ENCODE measurements at places on chromosomes 16 and 17.

DNA sequence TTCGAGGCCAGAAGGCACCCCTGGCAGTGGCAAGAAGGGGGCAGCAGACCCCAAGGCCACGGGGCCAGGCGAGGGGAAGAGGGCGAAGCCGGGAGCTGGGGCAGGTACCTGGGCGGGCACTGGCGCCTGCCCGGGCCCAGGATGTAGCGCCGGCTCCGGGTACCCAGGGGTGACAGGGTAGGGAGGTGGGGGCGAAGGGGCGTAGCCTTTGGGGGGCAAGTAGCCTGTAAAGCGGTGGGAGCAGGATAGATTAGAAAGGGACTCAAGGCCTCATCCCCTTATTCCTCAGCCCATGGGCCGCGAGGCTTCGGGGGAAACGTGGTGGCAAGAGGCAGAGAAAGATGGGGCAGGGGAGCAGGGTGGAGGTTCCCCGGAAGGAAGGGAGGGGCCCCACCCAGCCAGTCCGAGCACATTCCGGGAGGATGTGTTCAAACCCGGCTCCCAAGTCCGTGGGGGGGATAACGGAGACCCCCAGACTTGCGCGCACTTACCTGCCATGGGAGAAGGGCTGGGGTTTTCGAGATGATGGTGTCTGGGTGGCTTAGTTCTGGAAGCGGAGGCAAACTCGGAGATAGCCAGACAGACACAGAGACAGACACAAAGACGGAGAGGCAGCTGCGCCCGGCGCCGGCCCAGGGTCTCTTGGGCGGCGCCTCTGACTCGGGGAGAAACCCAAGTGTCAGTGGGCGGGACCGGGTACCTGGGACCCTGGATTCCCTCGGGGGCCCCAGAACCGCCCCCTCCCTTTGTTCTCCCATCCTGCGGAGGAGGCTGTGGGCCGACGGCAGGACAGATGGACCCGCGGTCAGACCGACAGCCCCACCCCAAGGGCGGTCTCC lies 493 bp downstream of the PLSCR3 start:
- no peak for DNase-seq

- DNase-seq, result no peak
These were observed 1.5 kb downstream of the ZNF768 start for GRCh38 chr16:30524575-30525568.

DNA sequence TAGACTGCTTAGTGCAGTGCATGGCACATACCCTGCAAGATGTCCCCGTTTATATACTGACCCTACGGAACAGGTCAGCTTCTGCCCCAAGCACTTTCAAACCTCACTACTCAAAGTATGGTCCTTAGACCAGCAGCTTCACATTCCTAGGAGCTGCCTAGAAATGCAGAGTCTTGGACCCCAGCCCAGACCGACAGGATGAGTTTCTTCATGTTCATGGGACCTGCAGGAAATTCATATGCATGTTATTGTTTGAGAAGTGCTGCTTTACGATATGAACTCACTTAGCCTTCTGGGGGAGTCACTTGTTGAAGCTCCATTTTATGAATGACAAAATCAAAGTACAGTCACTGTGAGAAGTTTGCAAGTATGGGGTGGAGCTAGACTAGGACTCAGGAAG lies 82.6 kb downstream of the DYNLRB2 start:
- no peak for DNase-seq

GRCh38 chr17:48719642-48720265 lies 2.6 kb downstream of the PRAC1 start:
- no peak for DNase-seq

DNA sequence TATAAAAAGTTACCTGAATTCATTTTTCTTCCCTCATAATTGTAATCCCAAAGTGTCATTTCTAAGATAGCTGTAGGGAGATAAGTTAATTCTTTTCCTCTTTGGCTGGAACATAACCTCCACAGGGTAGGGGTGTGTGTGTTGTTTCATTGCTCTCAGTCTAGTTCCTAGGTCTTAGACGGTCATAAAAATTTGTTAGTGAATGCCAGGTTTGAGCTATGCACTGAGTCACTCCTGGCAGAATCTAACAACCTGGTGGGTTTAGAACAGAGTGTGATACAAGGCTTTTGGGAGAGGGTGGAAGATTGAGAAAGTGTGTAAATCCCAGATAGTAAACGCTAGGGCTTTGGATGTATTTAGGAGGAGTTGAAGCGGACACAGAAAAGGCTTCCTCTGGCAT lies 894 bp upstream of the PHKG2 start:
- no peak for DNase-seq

DNA sequence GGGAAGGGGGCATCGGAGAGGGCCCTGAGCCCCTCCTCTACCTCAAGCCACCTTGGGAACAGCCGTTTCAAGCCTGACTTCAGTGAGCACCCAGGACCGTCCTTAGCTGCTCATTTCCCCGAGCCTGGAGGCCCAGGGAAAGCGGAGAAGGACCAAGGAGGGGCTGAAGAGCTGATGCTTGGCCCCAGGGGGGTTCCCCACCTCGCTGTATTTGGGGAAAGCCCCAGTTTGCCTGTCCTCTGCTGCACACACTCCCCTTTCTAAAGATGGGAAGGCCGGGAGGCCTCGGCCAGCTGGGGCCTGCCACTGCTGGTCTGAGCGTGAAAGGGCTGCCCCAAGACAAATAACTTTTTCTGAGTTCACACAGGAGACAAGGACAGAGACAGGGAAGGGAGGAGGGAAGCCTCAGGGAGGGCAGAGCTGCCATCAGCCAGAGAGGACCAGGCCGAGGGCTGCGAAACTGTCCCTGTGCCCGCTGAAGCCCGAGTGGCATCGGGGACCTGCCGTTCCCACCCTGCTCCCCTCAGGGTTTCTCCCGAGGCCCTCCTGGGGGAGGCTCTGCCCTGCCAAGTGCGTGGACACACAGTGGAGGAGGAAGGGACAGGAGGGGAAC lies 11.6 kb downstream of the ZACN start:
- DNase-seq, result no peak

GRCh38 chr16:72992142-72992601 lies 55.8 kb downstream of the ZFHX3 start:
- DNase-seq, result peak; percentile 19

- DNase-seq, result no peak
These were observed 516.4 kb downstream of the GRIN2A start for GRCh38 chr16:9665851-9666271.

DNA sequence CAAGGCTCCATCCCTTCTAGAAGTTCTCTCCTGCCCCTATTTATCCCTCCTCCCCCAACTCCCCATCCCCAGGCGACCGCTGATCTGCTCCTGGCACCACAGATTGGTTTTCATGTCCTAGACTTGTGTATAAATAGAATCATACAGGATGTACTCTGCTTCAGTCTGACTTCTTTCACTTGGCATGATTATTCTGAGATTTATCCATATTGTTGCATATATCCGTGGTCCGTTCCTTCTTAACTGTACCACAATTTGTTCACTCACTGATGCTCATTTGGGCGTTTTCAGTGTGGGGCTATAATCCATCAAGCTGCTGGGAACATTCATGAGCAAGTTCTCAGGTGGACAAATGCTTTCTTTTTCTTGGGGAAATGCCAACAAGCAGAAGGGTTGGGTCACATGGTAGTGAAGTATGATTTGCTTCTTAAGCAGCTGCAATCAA lies 23.9 kb downstream of the PITPNM3 start:
- DNase-seq, result no peak

- no peak for DNase-seq
These were observed 182.7 kb downstream of the RPTOR start for GRCh38 chr17:80727409-80727755.

- no peak for DNase-seq
These were observed 117.3 kb downstream of the ADCY9 start for GRCh38 chr16:3998793-3999478.

- no peak for DNase-seq
These were observed 23.9 kb upstream of the CAPNS2 start for GRCh38 chr16:55542459-55543082.

DNA sequence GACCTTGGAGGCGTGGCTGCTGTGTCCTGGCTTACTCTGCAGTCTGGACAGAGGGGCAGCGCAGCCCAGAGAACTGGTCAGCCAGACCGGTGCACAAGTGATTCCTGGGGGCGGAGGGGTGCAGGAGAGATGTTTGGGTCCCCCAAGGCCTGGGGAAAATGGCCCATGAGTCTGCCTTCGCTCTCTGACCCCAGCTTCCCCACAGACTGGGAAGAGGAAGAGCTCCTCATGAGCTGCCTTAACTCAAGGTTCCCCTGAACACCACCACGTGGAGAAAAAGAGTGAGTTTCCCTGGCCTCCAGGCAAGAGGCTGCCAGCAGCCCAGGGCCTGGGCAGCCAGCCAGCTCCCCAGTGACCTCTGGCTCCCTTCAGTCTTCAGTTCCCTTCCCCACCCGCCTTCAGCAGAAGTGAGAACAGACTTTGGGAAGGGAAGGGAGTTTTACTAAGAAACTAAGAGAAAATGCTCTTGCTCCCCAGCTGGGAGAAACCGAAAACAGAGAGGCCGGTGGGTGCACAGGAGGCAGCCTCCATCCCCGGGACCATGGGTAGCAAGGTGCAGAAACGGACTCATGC lies 2.0 kb upstream of the C17orf99 start:
- no peak for DNase-seq

DNA sequence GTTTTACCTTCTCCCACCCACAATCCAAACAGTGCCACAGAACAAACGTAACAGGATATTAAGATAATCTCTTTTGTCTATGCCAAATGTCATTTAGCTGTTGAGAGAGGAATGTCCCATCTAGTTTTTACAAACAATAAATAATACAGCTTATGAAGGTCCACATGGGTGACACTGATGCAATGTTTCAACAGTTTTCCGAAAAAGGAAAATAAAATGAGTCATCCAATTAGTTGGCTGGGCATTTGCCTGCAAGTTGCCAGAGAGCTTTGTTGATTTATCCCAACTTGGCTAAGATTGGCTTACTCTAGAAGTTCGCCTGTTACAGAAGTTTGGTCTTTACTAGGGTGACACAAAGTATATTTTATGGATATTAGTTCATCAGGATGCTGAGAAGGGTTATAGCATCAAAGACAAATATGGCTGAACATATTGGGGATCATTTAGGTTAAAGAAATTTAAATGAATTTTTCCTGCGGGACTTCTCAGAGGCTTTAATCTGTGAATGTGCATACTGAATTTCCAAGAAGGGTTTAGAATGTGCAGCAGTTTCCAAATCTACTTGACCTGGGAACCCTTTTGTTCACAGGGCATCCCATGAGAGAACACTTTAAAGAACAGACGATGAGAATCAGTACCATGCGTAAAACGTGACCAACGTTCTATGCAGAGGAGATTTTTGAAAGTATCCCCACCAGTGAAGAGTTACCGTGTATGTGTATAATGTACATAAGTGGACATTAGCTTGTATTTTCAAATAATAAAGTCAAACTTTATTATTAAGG lies 73.1 kb downstream of the CDH13 start:
- peak; percentile 48 for DNase-seq

DNA sequence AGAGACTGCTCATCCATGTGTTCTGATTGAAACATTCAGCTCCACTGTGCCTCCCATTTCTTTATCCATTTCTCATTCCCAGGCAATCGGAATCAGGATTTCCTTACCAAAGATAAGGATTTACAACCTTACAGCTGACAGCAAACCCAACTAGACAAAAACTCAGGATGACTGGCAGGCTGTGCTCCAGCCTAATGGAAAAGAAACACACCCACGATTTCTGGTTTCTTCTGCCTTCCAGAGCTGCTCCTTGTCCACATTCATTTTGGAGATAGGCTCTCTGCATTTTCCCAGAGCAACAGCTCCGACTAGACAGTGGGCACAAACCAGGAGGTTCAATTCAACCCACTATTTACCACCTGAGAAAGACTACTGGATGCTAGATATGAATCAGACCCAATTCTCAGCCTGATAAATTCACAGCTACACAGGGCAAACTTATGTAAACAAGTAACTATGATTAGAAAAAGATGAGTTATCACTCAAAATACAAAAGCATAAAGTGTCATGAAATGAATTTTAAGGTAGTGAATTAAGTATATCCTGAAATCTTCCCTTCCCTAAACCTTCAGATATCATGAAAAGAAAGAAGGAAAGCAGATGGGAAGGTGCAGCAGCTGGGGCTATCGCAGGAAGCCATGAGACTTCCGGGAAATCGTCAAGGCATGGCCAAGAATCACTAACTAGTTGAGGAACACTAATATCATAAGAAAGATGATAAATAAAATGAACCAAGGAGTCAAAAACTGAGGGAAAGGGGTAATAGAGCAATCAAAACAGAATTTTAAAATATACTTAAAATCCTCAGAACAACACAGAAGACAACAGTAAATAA lies 44.8 kb upstream of the CLEC18B start:
- DNase-seq, result no peak

GRCh38 chr17:39244600-39245570 lies 19.1 kb upstream of the STAC2 start:
- DNase-seq, result peak; percentile 73

GRCh38 chr16:88074041-88074440 lies 122.8 kb downstream of the BANP start:
- no peak for DNase-seq

DNA sequence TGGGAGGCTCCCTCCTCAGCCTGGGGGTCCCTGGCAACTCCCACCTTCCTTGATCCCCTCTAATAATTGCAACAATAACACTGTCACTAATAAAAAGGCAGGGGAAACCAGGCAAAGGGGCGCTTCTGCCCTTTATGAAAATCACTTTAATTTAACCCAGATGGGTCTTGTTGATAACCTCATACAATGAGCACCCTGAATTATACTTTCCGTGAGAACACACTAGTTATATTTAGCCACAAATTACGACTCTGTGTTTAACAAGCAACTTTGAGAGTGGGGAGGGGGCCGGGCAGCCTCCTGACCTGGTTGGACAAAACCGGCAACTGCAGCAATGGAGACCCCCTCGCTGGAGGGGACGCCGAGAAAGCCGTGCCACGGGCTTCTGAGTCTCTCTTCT lies 5.7 kb upstream of the BAHCC1 start:
- DNase-seq, result no peak

- no peak for DNase-seq
These were observed 365.6 kb downstream of the SLC39A11 start for GRCh38 chr17:72726936-72727335.

DNA sequence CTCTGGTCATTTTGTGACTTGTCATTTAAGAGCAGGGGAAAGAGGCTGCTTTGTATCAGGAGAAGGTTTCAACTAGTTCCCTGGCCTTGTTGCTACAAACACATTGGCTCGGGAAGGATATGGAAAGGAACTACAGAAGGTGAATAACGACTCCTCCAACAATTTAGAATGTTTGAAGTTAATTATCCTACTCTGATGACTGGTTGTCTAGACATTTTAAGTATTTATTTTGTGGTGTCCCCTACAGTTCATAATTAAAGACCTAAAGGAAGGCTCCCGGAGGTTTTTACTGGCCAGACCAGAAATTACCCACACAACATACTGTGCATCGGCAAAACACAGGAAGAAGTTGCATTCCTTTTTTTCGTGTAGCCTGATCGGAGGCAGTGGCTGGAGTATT lies 515.8 kb upstream of the SALL1 start:
- DNase-seq, result no peak

DNA sequence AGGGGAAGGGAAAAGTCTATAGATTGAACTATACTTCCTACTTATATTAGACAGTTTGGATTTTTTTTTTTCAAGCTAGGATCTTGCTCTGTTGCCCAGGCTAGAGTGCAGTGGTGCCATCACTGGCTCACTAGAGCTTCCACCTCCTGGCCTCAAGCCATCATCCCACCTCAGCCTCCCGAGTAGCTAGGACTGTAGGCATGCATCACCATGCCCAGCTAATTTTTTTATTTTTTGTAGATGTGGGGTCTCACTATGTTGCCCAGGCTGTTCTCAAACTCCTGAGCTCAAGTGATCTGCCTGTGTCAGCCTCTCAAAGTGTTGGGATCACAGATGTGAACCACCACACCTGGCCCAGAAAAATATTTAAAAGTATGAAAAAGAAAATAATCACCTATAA lies 121.0 kb upstream of the HAS3 start:
- DNase-seq, result no peak
